ENCODE measurements at places on chromosomes 13 and 19.

GRCh38 chr19:43310221-43310620, 40.9 kb upstream of the PSG9 start:
- no peak for DNase-seq

- no peak for DNase-seq
These were observed 121.2 kb upstream of the MLNR start for GRCh38 chr13:49098771-49099512.

- DNase-seq, result no peak
These were observed 261.3 kb downstream of the LMO7 start for GRCh38 chr13:75897386-75897785.

- DNase-seq, result no peak
These were observed 44.0 kb upstream of the PCCA start for GRCh38 chr13:100044936-100045335.

DNA sequence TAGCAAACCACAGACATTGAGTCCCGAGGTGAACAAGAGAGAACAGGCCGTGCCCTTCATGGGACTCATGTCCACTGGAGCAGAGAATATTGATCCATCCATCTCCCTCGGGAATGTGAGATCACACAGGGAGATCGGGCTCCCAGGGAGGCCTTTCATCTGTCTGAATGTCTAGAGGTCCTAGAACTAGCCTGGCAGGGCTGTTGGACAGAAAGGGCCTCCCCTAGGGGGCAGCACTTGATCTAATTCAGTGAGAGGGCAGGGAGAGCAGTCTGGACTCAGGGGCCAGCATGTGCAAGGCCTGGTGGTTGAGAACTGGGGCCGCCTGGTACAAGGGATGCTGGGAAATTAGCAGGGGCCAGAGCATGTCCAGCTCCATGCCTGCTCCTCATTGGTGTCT, 4.3 kb downstream of the RUVBL2 start:
- DNase-seq, result no peak

DNA sequence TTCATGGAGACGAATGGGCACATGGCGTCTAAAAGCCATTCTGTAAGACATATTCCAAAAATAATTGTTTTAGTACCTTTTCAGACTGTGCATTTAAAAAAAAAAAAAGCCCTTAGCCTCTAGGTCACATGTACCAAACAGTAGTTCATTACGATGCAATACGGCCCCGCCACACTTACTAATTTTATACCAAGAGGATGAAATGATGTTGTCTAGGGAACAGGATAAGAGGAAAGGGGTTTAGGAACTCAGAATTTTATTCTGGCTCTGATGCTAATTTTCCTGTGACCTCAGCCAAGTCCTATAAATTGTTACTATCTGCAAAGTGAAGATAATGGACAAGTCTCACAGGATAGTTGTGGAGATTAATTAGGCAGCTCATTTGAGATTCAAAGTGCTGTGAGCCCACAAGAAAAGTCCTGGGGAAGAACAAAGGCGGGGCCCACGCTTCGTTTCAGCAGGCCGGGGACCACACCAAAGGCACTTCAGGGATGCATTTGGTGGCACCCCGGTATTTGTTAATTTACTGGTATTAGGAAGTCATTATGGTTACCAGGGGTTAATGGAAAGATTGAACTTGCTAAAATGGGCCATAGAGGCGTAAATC, 511.1 kb downstream of the IRS2 start:
- no peak for DNase-seq

All from frontal cortex (tissue), 4 donors.